Suprapubic skin (tissue), 4 donors: ENCODE measurements at places on chromosomes 7 and 10.

DNA sequence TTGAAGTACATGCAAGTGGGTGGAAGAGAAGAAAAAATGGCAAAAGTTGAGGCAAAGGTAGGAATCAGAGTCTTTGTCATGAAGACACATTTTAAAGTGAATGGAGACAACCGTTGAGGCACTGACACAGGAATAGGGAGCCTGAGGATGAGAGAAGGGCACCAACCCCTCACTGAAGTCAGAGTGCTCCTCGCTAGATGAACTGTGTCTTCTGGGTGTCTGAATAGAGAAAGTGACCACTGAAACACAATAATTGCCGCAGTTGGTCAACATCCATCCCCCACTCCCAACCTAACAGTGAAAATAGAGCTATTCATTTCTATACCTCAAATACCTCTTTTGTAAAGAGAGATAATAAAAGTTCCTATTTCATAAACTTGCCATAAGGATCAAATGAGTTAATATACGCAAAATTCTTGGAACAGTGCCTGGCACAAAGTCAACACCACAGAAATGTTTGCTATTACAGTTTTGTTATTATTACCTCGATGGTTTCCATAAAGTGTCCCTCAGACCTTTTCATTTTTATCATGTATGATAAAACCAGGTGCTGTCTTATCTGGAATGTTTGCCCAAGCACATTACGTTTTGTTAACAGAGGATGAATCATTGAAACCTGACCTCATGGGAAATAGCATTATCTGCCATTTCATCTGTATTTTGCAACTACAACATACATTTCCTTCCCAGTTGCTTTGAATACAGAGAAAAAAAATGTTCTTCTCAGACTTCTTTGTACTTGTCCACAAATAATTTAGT lies 61.8 kb upstream of the SP4 start:
- no peak for DNase-seq

DNA sequence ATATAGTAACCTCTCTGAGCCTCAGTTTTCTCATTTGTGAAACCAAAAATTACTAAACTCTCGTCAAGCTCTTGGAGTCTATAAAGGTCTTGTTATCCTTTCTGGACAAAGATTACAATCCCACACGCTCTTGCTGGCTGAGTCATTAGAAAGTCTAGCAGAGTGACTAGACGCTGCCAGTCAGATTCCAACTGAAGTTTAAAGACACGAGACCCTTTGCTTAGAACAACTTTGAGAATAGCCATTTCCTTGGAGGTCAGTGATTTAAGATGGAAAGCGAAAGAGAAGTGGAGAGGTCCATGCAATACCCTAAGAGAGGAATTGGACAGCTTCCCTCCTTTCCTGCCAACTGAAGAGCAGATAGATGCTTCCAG lies 119.5 kb downstream of the APBB1IP start:
- no peak for DNase-seq

- no peak for DNase-seq
These were observed 162.3 kb upstream of the KLF14 start for GRCh38 chr7:130896051-130896881.

DNA sequence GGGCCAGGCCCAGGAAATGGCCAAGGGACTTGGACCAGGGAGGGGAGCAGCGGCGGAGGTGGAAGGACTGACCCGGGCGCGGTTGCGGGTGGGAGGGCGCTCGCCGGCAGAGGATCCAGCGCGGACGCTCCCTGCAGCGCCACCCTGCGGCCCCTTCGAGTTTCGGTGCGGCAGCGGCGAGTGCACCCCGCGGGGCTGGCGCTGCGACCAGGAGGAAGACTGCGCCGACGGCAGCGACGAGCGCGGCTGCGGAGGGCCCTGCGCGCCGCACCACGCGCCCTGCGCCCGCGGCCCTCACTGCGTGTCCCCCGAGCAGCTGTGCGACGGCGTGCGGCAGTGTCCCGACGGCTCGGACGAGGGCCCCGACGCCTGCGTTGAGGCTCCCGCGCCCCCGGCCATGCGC lies 16.8 kb upstream of the ZNF467 start:
- DNase-seq, result no peak

GRCh38 chr10:63265222-63265617 lies 132.1 kb downstream of the NRBF2 start:
- no peak for DNase-seq

DNA sequence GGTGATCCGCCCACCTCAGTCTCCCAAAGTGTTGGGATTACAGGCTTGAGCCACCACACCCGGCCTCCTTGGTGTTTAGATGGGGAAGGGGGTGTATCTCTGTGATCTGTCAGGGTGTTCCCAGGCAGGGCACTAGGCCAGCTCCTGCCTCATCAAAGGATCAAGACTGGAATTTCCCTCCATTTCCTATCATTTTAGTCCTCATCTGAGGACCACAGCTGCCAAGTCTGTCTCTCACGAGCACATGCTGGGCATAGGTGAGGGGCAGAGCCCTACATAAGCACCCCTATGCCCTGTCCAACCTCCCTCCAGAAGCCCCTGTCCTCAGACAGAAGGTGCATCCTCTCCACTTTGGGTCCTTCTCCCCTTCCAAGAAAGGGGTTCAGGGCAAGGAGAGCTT lies 19.5 kb downstream of the TRIM56 start:
- no peak for DNase-seq

GRCh38 chr7:3254718-3255117 lies 46.3 kb upstream of the SDK1 start:
- DNase-seq, result no peak

DNA sequence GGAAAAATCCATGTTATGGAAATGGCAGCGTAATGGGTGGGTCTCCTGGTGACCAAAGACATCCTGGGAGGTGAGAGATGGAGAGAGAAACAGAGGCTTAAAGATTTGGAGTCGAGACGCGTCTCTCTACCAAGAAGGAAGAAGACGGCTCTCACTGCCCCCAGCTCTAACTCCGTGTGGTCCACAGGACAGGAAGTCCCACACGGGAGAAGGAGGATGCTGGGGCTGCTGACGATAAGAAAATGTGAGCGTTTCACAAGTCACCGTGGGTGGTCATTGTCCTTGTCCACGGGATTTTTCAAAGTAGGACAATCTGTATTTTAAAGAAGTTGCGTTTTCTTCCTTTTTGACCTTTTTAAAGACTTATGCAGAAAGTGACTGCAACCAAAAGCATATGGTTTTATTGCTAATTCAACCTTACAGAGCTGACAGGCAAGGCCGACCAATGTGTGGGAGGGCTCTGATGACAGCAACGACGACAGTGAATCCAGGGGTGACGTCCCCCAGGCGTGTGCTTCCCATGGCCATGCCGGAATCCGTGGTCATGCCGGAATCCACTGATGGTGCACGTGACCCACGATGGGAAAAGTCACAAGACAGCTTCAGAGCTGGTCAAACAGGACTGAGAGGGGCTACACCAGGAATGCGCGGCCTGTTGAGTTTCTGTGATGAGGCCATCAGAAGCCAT lies 341.2 kb downstream of the PTPRN2 start:
- DNase-seq, result no peak

- peak; percentile 83 for DNase-seq
These were observed at the start of gene EPHB4 for GRCh38 chr7:100827330-100828226. Gene EPHB4 (minus strand): TSS chr7:100827523. CDS start chr7:100827030, 493 bp downstream.

DNA sequence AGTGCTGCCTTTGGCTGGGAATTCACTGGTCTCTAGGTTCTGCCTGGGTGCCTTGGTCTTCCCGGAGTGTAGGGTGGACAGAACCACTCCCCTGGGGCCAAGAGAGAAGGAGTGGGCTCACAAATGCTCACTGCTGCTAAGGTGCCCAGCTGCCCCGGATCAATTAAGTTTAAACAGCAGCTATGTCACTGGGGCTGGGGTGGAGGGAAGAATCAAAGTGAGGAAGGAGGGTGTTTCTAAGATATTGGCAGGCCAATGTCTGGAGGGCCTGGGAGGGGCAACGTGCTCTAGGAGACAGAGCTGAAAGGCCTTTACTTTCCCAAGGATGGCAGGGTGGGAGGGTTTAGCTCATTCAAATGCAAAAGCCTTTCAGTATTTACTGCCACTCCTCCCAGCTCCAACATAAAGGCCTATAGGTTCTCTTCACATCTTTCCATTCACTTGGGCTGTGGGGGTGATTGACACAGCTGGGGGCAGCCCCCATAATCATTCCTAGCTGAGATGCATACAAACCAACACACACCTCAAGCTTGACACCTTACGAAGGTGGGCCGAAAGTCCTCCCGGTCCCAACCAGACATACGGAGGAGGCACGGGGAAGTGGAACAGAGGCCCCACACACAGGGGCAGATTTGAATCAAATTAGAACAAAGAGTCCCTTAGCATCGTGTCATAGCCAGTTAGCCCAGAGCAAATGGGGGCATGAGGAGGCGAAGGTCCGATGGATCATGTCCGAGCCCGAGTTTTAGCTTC lies 108.0 kb upstream of the EFCAB10 start:
- no peak for DNase-seq
